ENCODE measurements at places on chromosomes 2 and 18.

DNA sequence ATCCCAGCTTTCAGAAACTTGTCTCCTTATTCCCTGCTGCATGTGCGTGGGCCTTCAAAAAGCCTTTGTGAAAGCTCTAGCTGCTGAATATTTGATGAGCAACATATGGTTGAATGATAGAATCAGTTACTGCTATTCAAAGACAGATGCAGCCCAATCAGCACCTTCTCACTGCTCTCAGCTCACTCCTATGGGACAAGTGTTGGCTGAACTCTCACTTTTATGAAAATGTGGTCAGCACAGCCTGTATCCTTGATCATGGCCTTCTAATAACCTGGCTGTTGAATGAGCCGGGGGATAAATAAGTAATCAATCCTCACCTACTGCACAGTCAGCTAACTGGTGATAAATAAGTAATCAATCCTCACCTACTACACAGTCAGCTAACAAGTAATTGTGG lies 103.2 kb downstream of the PIEZO2 start:
- DNase-seq, result no peak

DNA sequence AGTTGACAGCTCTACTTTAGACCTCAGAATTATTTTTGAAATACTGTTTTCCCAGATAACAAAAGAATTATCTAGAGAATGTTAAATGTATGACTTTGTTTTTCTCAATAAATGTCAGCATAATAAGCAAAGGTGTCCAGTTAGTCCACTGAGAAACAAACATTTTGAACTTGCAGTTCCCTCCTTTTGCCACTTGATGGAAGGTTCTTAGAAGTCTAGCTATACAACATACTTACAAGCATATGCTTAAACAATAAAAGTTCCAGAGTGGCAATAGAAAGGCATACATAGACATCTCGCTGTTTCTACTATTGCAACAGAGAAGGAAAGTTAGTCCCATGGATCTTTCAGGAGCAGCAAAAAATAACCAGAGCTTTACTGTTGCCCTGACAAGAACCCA lies 11.8 kb downstream of the NDUFA10 start:
- no peak for DNase-seq

GRCh38 chr2:136357007-136357380 lies 239.0 kb upstream of the CXCR4 start:
- DNase-seq, result no peak

GRCh38 chr2:231305221-231305620 lies 90.3 kb upstream of the B3GNT7 start:
- no peak for DNase-seq

- DNase-seq, result no peak
Measured at GRCh38 chr2:26574900-26575560, 66.1 kb downstream of the CIB4 start.

GRCh38 chr2:20137131-20137571 lies 85.7 kb upstream of the LAPTM4A start:
- DNase-seq, result no peak

- DNase-seq, result no peak
Measured at GRCh38 chr2:43101751-43102150, 124.7 kb downstream of the ZFP36L2 start.

DNA sequence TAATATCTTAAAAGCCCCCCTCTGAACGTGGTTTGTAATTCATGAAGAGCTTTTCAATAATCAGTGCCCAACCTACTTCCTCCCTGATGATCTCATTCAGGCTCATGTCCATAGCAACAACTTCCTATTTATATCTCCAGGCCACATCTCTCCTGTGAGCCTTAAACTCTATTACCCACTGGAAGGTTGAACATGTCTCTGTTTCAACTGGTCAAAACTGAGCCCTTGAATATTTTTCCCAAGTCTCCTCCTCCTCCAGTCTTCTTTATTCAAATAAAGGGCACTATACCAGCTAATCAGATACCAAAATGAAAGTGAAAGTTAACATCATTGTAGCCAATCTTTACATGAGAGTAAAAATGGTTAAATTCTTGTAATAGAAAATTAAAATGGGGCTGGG lies 63.7 kb upstream of the ITGA4 start:
- no peak for DNase-seq

GRCh38 chr2:64987001-64987955 lies 1.9 kb upstream of the SLC1A4 start:
- DNase-seq, result no peak

- no peak for DNase-seq
Measured at GRCh38 chr2:47303341-47304148, 99.4 kb upstream of the MSH2 start.

DNA sequence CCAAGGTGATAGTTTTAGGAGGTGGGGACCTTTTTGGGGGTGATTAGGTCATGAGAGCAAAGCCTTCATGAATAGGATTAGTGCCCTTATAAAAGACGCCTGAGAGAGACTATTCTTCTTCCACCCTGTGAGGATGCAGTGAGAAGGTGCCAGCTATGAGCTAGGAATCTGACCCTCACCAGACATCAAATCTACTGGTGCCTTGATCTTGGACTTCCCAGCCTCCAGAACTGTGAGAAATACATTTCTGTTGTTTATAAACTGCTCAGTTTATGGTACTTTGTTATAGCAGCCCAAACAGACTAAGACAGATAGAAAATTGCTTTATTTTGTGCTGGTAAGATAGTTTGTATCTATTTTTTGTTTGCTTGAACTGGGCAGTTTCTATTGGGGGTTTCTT lies 40.1 kb downstream of the PHLPP1 start:
- DNase-seq, result no peak

DNA sequence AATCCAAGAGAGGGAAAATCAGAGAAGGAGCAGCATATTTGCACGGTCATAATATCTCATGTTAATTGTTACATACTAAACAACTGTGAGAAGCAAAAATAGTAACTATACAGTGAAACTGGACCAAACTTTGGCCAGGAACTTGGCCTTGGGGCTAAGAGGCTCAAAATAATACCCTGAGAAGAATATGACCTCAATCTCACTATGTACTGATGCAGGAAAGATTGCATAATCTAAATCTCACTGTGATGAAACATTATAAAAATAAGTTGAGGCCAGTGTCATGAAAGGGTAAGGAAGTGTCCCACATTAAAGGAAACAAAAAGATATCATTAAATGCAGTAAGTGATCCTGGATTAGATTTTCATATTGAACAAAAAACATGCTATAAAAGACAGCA lies 36.5 kb downstream of the ZRANB3 start:
- DNase-seq, result no peak

- no peak for DNase-seq
Measured at GRCh38 chr2:128043041-128043440, 15.2 kb upstream of the SAP130 start.

DNA sequence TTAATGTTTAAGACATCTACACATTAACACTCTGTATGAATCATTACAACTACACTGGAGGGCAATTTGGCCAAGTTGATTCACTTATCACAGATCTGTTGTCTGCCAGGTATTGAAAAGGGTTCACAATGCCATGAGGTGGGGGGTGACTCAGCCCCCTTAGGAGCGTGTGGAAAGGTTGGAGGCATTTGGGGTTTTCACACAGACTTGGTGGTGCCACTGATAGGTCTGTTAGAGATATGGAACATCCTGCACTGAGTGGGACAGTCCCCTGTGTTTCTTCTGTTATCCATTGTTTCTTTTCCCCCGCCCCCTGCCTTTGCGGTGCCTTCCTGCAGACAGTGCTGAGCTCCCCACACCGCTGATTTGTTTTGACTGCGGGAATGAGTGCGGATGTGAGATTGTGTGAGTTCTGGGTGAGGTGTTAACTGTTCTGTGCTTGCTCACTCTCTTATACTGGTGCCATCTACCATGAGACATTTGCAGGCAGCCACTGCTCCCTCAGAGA lies 9.3 kb upstream of the TSN start:
- DNase-seq, result no peak

- DNase-seq, result no peak
Measured at GRCh38 chr2:238382381-238382781, 44.3 kb upstream of the ASB1 start.

GRCh38 chr2:55026202-55026601 lies 24.0 kb downstream of the RTN4 start:
- no peak for DNase-seq

DNA sequence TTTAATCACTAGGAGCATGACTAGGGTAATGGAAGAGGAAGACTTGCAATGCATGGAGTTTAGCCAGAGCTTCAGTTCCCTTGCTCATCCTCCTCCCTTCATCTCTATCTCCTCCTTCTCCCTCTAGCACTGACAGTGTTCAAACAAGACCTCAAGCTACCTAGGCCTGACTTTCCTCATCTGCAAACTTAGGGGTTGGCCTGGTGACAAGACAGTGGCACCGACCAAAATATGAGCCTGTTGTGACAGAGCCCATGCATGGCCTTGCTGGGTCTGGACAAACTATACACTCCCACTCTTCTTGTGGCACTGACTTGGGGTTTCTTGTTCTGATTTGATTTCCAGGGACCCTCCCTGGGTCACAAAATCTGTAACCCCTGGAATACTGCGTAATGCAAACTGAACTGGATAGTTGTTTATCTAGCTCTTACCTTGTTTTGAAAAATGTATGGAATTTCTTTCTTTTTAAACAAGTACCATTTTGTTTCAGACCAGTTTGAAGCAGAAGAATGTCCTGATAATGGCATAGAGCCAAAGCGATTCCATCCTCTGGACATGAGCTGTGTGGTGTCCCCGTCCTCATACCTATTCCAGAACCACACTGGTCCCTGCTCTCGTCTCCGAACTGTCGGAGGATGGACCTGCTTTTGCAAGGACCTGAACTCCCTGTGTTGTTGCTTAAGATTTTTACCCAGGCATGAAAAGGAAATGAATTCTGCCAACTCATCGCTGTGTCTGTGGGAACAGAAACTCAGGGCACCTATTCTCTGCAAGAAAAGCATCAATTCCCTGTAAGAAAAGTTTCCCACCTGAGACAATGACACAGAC lies 33.4 kb upstream of the PPP4R1 start:
- DNase-seq, result no peak

DNA sequence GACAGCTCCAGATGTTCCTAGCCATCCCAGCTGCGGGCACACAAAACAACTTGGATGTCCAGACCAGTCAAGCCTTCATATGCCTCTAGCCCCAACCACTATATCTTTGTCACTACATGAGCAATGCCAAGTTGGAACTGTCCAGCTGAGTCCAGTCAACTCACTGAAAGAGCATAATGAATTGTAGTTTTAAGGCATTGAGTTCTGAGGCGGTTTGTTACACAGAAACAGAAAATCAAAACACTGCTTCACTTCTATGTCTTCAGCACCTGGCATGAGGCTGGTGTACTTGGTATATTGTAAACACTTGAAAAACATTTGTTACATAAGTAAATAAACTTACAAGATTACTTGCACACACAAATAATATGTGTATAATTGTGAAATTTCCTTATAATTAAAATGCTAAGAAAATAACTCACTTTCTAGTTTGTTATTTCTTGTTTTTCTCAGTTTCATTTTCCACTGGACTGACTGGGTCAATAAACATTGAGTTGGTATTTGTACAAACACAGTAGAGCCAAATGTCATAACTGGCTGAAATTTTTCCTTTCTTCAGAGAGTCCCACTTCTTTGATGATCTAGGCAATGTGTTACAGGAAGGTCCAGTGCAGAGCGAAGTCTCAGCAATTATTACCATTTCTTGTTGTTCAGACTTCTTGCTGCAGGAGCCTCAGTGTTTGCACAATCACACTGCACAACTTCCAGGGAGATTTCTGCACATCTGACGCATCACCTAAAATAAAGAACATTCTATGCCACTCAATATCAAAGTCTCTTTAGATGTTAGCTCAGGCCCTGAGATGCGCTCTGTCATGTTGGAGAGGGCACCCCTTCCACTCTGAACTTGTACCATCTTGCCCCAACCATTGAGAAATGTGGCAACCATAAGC lies 38.2 kb upstream of the DPP4 start:
- DNase-seq, result no peak

GRCh38 chr2:95058989-95059641 lies 33.6 kb downstream of the MAL start:
- DNase-seq, result no peak

GRCh38 chr2:27545348-27546141 lies 37.3 kb upstream of the ZNF512 start:
- no peak for DNase-seq

DNA sequence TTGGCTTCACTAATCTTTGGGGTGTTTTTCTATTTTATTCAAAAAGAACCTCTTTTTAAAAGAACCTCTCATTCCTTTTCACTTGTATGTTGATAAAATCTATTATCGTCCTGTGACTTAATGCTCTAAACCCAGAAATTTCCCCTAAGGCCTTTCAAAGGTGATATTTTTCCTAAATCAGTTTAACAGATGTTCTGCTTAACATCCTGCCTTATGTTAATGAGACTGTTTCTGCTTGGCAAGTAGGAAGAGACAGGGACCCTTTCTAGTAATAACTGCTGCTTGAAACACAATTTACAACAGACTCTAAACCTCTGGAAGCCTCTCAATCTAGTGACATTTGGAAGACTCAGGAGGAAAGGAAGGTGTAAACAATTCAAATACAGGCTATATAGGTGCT lies 128.8 kb downstream of the KCNJ3 start:
- no peak for DNase-seq

GRCh38 chr2:120708944-120709607 lies 26.6 kb upstream of the GLI2 start:
- no peak for DNase-seq

GRCh38 chr2:181904022-181904632 lies 12.6 kb downstream of the ITPRID2 start:
- DNase-seq, result no peak

DNA sequence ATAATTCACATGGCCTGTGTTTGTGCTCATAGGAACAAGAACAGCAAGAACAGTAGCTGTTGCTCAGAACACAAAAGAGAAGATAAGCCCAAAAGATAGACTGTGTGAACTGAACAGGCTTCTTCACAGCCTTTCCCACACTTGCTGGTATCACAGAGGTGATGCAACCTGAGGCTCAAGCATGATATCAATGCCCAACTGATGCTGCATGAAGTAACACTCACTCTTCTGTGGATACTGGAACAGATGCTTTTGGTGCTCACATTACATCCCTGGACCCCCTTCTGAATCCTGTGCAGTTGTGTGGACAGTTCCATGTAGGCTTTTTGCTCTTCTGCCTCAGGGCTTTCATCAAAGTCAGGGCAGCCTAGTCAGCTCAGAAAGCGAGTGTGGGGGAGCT lies 88.4 kb upstream of the RND3 start:
- no peak for DNase-seq

DNA sequence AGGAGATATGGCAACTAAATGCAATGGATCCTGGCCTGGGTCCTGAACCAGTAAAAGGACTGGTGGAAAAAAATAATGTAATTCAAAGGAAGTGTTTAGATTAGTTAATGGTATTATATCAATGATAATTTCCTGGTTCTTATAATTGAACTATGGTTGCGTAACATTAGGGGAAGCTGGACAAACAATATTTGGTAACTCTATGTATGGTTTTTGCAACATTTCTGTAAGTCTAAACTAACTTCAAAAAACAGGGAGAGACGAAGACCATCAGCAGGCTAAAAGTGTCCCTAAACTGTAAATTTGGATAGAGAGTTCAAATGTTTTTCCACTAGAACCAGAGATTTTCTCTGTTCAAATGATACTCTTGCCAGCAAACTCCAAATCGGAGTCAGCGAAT lies 36.9 kb downstream of the KLF7 start:
- no peak for DNase-seq
